M059J (cell line): ENCODE measurements at places on chromosomes 6 and 20. TPM values are rescaled to one million over a fixed set of nuclear protein-coding genes. Genes with fewer than 3 reads are reported as not detected.

DNA sequence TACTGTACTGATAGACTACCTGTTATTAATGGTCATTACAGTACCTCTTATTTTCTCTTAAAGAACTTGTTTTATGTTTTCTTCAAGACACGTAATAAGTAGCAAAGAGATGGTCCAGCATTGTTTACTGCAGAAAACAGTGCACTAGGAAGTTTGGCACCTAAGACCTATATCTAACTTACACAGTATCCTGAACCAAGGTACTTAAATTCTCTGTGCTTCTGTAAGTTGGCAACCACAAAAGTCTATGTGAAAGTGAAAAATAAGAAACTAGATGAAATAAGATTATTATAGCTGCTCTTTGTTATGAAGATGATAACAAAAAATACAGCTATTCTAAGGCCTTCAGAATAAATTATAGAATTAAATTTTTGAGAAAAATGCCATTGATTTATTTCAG, 411.7 kb upstream of the SOX4 start:
- DNase-seq = no peak

- no peak for DNase-seq
These were observed 795.6 kb downstream of the TENT5A start for GRCh38 chr6:80956898-80957297.

GRCh38 chr20:57034001-57034400, 232.4 kb downstream of the BMP7 start:
- peak; percentile 61 for DNase-seq

DNA sequence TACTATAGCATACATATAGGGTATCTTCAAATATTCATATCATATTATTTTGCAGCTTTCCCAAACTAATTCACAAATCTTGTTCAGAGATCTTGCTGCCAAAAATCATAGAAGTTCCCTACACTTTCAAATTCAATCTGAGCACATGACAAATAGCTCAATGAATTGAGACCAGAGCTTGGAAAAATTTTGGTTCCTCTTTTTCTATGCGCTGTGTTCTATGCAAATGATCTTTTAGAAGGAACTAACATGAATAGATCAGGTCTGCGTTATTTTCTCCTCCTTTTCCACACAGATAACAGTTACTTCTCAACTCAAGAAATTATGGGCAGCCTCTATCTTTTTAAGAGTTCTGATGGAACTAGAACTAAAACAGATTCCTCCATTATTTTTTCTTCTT, 316.3 kb downstream of the ARHGAP18 start:
- no peak for DNase-seq

GRCh38 chr6:52384145-52384766, 22.3 kb downstream of the PAQR8 start:
- DNase-seq = no peak

GRCh38 chr6:7671076-7671475, 54.8 kb upstream of the BMP6 start:
- peak; percentile 29 for DNase-seq

GRCh38 chr20:17569616-17570346, at the start of gene DSTN:
Gene DSTN, plus strand, starts transcription at chr20:17570075. Its CDS starts 134 bp downstream, at chr20:17570209.
- peak; percentile 98 for DNase-seq

DNA sequence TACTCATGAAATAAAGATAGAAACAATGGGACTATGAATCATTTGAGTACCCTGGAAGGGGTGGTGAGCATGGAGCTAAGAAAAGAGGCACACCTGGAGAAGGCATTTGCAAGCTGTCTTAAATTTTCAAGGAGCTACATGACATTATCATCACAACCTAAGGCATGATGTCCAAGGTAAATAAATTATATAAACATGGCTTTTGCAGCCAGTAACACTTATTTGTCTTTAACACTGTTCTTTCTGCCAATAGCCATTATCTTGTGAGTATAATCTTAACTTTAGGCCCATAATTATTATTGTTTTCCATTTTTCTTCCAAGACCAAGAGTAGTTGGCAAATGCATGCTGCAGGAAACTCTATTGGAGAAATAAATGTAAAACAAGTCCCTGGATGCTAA, 63.7 kb downstream of the ALDH5A1 start:
- DNase-seq = no peak

- DNase-seq = no peak
These were observed 691 bp downstream of the SYNDIG1 start for GRCh38 chr20:24469894-24470745.

DNA sequence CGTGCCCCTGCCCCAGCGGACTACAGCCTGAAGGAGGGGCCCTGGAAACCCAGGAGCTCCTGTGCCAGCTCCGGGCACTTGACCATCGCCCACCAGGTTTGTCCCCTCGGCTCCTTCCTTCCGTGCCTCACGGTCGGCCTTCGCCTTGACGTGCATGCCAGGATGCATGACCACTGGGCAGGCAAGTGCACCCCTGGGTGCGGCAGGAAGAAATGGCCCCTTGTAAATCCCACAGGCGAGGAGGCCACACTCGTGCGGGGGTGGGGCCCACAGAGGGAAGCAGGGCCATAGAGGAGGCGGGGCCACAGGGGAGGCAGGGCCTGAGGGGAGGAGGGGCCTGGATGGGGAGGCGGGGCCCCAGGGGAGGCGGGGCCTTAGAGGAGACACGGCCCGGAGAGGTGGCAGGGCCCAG, 81.7 kb downstream of the YTHDF1 start:
- no peak for DNase-seq

- no peak for DNase-seq
These were observed 161.2 kb downstream of the GRM4 start for GRCh38 chr6:33984466-33985312.

DNA sequence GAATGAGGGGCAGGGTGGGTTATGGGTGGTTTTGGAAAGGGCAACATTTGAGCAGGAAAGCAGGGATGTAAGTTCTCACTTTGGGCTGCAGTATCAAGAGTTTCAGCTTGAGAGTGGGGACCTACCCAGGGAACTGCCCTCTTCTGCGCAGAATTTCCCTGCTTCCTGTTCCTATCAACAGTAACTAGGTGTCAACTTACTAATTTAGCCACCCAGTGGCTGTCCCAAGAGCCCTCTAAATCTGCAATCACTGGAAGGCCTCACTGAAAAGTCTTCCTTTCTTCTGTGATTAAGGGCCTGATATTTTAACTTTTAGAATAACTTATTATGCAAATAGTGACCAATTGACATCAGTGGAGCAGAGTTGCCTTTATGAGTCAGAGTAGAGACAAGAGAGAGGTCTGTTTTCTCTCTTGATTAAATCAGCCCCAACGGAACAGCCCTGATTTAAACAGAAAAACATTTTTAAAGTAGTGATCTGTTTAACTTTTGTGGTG, 118.2 kb upstream of the RIPOR2 start:
- peak; percentile 92 for DNase-seq

DNA sequence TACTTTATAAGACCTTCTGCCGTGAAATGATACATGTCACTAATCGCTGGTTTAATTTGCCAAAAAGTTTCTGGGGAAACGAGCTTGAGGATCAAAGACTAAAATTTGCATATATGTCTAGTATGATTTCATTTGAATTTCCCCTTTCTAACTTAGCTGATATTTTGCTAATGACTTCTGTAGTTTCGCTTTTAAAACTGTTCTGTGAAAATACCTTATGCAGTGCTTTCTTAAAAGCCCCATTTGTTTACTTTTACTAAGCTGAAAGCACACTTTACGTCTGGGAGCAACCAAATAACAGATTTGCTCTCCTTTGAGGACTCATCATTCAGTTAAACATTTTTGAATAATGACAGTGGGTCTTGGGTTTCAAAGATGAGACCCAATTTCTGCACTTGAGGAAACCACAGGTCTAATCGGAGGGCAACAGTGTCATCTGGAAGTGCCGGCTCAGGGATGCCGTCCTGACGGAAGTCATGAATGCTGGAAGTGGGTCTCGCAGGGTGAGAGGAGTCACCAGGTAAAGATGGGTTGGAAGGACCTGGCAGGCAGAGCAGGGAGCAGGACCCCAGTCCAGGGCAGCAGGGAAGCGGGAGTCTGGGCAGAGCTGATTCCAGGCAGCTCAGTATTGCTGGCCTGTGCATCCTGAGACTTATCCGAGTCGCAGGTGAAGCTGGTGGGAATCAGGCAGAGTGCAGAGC, 33.2 kb downstream of the PLEKHG1 start:
- DNase-seq = no peak

- DNase-seq = no peak
These were observed 9.4 kb upstream of the ZNF343 start for GRCh38 chr20:2518096-2518495.

- no peak for DNase-seq
These were observed 170.6 kb downstream of the FOXC1 start for GRCh38 chr6:1780251-1780867.

DNA sequence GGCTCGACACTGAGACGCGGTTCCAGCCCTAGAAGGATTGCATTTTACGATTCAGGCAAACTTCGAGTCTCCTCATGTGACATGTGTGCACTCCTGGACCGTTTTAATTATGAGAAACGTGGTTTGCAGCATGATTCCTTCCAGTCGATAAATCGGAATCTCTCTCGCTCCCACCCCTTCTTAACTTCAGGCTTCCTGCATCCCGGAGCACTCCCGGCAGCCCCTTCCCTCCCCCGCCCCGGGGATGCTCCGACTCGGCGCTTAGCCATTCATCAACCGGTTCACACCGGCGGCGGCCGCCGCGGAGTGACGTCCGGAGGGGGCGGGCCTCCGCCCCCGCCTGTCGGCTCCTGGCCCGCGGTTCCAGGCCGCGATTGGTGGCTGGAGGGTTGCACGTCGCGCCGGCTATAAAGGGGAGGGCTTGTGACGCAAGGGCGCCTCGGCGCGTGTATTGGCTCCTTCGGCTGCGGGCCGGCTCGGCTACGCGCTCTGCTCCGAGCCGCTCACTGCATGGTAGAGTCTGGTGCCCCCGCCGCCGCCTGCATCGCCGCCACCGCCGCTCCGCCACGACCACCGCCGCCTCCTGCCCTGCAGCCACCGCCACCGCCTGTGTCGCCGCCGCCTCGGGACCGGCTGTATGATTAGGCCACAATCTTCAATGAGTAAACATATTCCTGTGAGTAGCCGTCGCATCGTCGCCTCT, at the start of the genes LOC128125822 and PTP4A1:
Gene LOC128125822 (plus strand): TSS at position 437 of the 703 bp plus-strand sequence.
Gene PTP4A1 (plus strand): TSS at position 437 of the 703 bp plus-strand sequence. CDS start 4,401 bp downstream, outside the sequence.
- DNase-seq = peak; percentile 97

Gene COL19A1
- not detected in 2 replicates for total RNA-seq

Gene ZNFX1
- total RNA-seq = 104 and 156 TPM in 2 replicates

Gene EFCAB8
- total RNA-seq = not detected in 2 replicates

Gene CDSN
- total RNA-seq = not detected in 2 replicates

Gene HELZ2
- total RNA-seq = 88.7 and 205 TPM in 2 replicates
